ENCODE measurements at places on chromosomes 4 and X. TPM values are rescaled to one million over a fixed set of nuclear protein-coding genes. Genes with fewer than 3 reads are reported as not detected.

Gene MAGEA8
- polyA plus RNA-seq = not detected

Gene PPP4R3C
- not detected for polyA plus RNA-seq

Gene VEGFC
- polyA plus RNA-seq = 2.1 TPM

Gene HTN1
- polyA plus RNA-seq = not detected

Gene FABP2
- polyA plus RNA-seq = not detected

Gene EREG
- not detected for polyA plus RNA-seq

Gene GALNTL6
- not detected for polyA plus RNA-seq

Gene C1QTNF7
- polyA plus RNA-seq = 0.59 TPM

Gene SCARB2
- 107 TPM for polyA plus RNA-seq

Gene BEX5
- polyA plus RNA-seq = 0.19 TPM

Gene LRIT3
- polyA plus RNA-seq = 0.06 TPM

Gene ARAP2
- polyA plus RNA-seq = 0.11 TPM

Gene STATH
- not detected for polyA plus RNA-seq

Gene IGSF1
- polyA plus RNA-seq = 0.03 TPM

Gene DIPK2B
- polyA plus RNA-seq = 7.3 TPM

Gene UCHL1
- 23.4 TPM for polyA plus RNA-seq

Gene EDA
- polyA plus RNA-seq = 0.66 TPM

Gene OPN1MW2
- not detected for polyA plus RNA-seq

Gene DMRTC1
- not detected for polyA plus RNA-seq

Gene GSX2
- not detected for polyA plus RNA-seq

Gene TCEAL5
- polyA plus RNA-seq = 0.08 TPM

Gene ADH1B
- 54.1 TPM for polyA plus RNA-seq

Gene SSX3
- not detected for polyA plus RNA-seq

Gene TLR1
- 0.22 TPM for polyA plus RNA-seq

Gene F11
- polyA plus RNA-seq = 0.19 TPM

Gene ZDHHC15
- polyA plus RNA-seq = 0.17 TPM
